ENCODE measurements at places on chromosomes 12 and 14.

DNA sequence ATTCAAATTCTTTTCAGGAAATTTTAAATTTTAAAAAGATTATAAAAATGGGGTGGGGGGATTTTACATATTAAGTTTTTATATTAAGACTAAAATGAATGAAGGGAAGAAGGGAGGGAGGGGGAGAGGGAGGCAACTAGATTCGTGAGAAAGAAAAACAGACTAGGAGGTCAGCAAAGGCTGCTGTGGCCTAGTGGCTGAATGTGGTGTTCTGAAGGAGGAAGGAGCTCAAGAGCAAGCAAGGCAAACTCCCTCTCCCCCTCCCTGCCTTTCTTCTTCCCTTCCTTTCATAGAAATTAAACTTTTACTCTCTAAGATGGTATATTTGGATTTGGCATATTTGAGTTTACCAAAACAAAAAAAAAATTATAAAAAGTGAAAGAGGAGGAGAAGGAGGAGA lies 18.1 kb downstream of the DYRK2 start:
- DNase-seq: no peak

DNA sequence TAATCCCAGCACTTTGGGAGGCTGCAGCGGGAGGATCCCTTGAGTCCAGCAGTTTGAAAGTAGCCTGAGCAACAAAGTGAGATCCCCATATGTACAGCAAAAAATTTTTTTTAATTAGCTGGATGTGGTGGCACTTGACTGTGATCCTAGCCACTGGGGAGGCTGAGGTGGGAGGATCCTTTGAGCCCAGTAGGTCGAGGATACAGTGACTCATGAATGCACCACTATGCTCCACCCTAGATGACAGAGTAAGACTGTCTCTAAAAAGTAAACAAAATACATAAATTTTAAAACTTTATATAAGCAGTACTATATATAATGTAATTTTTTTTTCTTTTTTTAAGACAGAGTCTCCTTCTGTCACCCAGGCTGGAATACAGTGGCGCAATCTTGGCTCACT lies 115.4 kb downstream of the ESR2 start:
- DNase-seq: no peak

DNA sequence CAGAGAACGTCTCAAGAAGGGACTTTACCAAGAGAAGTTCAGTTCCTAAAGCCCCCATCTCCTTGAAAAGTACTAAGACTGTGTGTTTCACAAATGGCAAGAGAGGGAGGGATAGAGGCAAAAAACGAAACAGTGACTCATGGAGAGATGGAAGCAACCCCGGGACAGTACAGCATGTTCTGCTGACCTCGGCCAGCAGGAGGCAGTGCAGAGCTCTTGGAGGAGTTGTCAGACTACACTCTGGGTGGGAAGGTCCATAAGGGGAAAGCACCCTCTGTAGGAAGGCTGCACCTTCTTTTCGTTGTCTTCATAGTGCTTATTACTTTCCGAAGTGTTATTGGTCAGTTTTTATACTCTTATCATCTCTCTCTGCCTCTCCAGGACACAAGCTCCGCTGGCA lies 525.2 kb upstream of the CCDC196 start:
- peak; percentile 87 for DNase-seq

DNA sequence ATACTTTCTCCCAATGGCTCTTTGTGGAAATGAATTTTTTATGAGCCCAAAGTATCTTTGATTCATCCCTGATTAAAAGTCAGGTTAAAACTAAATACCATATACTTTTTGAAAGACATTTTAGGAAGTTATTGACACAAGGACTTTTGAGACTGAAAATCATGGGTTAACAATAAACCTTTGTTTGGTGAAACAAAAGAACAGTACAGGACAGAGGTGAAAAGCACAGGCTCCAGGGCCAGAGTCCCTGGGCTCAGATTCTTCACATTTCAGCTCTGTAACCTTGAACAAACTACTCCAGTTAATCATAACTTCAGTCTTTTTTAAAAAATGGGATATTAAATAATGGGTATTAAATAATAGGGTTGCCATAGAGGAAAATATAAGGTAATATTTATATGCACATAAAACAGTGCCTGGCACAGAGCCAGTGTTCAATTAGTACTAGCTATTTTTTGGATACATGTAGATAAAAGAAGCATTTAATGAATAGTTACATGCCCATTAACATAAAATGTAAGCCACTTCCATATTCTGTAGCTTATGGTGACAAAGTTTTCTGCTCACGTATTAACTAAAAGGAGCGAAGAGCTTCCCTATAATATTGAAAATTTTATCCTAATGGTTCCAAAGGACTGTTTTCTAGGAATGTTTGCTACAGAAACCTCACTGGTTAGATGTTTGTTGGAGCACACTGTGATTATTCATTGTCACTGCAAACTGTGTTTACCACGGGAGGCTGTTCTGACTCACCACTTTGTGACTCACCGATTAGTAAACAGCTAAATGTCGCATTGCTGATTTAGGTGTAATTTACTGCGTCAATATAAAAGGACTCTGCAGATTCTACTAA lies 255.4 kb downstream of the DAD1 start:
- DNase-seq: no peak

GRCh38 chr12:110340706-110341105 lies 59.7 kb downstream of the ATP2A2 start:
- peak; percentile 50 for DNase-seq

DNA sequence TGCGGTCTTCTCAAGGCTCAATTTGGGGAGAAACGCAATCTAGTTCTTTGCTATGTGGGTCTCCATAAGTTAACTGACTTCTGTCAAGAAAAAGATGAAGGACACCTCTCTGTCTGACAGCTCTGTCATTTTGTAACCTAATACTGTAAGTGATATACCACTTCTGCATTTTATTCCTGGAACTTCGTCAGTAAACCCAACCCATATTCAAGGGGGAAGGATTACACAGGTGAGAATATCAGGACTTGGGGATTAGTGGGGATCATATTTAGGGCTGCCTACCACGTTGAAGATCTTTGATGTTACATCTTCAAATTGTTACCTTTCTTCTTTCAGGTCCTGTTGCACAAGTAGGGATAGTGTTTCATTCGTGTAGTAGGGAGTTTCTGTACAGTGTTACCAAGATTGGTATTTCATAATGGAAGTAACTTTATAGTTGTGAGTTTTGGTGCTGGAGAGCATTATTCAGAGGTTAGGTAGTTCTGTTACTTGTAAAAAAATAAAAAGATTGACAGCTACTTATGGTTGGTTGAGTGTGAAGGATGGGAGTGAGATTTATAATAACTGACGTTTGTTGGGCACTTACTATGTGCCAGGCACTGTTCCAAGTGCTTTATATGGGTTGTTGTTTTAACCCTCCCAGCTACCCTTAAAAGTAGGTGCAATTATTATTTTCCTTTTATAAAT lies 1.6 kb downstream of the TMEM260 start:
- no peak for DNase-seq

GRCh38 chr14:35020713-35021112 lies 25.4 kb upstream of the FAM177A1 start:
- no peak for DNase-seq

GRCh38 chr12:71900091-71900490 lies 38.6 kb upstream of the TPH2 start:
- no peak for DNase-seq

DNA sequence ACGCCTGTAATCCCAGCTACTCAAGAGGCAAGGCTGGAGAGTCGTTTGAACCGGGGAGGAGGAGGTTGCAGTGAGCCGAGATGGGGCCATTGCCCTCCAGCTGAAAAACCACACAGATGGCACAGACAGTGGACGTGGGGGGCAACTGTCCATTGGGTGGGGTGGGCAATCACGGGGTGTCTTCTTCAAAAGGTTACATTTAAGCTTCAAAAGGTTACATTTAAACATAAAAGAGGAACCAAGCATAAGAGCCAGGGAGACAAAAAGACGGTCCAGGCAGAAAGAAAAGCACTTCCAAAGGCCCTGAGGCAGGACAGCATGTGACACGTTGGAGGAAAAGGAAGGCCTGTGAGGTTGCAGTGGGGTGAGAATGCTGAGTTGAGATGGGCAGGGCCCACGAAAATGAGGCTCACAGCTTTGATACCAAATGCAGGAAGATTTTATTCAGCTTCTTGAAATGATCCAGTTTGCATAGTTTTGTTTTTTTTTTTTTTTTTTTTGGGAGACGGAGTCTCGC lies 10.7 kb downstream of the SCARB1 start:
- no peak for DNase-seq

GRCh38 chr12:55715833-55716581 lies at the start of gene BLOC1S1:
TSS of gene BLOC1S1 (plus strand) at chr12:55716046. CDS start at chr12:55716052, 6 bp downstream.
- DNase-seq: peak; percentile 97

GRCh38 chr14:55381561-55381960 lies 30.1 kb downstream of the ATG14 start:
- no peak for DNase-seq

DNA sequence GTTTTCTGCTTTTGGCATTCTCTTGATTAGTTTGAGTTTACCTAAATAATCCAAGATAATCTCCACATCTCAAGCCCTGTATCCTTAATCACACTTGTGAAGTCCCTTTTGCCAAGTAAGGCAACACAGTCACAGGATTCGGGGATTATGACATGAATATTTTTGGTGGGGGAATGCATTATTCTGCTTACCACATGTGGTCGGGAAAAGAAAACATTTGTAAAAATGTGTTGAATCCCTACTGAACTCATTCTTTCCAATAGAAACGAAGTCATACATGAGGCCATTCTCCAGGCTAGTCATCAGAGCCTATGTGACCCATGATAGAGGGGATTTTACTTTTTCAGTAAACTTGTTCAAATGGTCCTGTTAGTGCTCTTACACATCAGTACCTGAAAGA lies 58.5 kb upstream of the PRICKLE1 start:
- DNase-seq: no peak

DNA sequence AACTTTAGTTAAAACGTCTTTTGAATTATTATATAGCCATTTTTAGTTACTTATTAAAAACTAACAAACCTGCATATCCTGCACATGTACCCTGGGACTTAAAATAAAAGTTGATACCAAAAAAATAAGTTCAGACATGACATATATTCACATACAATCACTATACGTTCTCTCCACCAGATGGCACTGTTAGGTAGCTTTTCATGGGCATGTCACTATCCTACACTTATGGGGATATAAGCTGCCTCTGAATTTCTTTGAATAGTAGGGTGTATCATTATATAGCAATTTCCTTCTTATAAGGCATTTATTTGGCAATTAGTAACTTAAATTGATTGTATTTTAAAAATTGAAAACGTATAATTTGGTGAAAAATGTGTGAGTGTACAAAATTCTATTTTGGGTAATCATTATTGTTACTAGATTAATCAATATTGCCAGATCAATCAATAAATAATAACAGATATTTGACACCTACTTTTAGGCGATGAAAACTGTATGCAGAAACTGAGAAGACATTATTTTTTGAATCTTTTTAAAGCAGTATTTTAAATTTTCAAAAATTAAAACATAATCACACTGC lies 31.8 kb upstream of the OR10A7 start:
- DNase-seq: peak; percentile 58

DNA sequence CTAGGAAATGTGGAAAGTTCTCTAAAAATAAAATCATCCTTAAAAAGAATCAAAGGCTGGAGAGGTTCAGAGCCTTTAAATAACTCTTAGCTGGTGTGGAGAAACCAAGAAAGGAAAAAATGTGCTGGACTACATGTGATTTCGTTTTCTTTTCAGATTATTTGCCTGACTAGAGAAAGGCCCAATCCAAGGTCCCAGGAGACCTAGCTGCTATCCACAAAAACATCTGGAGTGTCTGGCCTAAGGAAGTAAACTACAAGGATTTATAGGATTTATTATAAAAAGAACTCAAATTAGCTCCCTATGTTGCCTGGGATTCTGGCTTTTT lies 774 bp upstream of the TMEM30B start:
- no peak for DNase-seq

DNA sequence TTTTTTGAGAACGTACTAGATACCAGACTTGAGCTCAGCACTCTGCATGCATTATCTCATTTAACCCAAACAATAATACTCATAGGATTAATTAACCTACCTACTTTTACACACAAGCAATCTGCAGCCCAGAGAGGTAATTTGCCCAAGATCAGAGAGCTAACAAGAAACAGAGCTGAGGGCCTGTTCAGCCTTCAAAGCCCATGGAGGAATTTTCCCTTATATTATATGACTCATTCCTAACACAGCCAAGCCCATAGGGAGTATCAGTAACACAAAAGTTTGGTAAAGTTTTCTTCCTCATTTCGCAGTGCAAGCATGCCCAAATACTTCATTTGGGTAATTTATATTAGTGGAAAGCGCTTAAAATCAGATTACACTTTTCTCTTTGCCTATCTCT lies 94.7 kb downstream of the GALC start:
- DNase-seq: no peak

GRCh38 chr12:116125956-116126566 lies 151.4 kb downstream of the MED13L start:
- no peak for DNase-seq

- no peak for DNase-seq
Observed at GRCh38 chr12:101493556-101493955, 18.4 kb downstream of the SPIC start.

GRCh38 chr12:45789025-45789424 lies 59.5 kb downstream of the ARID2 start:
- DNase-seq: no peak

- no peak for DNase-seq
Observed at GRCh38 chr14:59455411-59455810, 9.8 kb downstream of the GPR135 start.

GRCh38 chr12:54173906-54174471 lies 14.8 kb downstream of the SMUG1 start:
- DNase-seq: no peak

DNA sequence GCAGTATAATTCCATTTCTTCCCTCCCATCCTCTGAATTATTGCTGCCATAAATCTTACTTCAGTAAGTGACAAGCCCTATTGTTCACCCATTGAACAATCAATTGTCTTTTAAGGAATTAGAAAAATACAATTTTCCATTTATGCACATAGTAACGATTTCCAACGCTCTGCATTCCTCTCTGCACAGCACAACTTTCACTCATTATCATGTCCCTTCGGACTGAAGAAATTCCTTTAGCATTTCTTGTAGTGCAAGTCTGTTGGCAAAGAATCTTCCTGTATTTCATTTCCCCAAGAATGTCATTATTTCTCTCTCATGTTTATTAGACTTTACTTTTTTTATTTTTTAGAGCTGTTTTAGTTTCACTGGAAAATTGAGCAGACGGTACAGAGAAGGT lies 252.1 kb upstream of the RTL1 start:
- no peak for DNase-seq

GRCh38 chr12:39402922-39403321 lies 40.0 kb downstream of the KIF21A start:
- DNase-seq: no peak

GRCh38 chr12:94670898-94671297 lies 20.5 kb upstream of the TMCC3 start:
- DNase-seq: no peak

- no peak for DNase-seq
Observed at GRCh38 chr12:75447691-75448393, 32.7 kb upstream of the GLIPR1 start.

- no peak for DNase-seq
Observed at GRCh38 chr14:88323523-88324199, 592 bp upstream of the KCNK10 start.

DNA sequence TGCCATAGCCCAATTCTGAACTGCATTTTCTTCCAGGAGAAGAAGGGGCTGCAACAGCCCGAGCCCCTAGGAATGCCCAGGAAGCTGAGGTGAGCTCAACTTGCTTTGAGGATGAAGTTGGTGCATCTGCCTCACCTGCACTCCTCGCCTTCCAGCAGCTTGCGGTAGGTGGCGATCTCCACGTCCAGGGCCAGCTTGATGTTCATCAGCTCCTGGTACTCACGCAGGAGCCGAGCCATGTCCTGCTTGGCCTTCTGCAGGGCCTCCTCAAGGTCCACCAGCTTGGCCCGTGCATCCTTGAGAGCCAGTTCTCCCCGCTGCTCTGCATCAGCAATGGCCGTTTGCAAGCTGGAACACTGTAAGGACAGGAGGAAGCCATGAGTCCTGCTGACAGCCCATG lies 6.0 kb downstream of the KRT75 start:
- peak; percentile 60 for DNase-seq

Data from activated effector memory CD4-positive, alpha-beta T cell treated with anti-CD3 and anti-CD28 coated beads, Interleukin-2, amount 50 U/mL, for 16 hours (primary cell).